ENCODE measurements at places on chromosomes 1 and 21.

DNA sequence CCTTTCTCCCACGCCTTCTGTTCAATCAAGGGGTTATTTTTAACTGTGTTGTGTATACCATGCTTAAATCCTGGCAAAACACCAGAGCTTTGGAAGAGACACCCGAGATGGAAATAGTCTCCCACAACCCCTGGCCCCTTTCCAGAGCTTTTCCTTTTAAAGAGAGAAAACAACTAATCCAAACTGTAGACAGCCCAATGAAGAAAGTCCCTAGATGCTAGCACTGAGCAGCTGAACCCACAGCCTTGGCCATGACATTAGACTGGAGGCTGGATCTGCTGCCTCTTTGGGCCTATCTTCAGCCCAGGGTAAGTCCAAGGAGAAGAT is 64.9 kb upstream of the ARTN start:
- no peak for DNase-seq

- DNase-seq: peak; percentile 53
Measured at GRCh38 chr1:202807926-202808757, at the start of gene KDM5B. Gene KDM5B (minus strand): TSS chr1:202808421. CDS start chr1:202808305, 116 bp downstream.

- no peak for DNase-seq
Measured at GRCh38 chr1:239547987-239548386, 161.6 kb downstream of the CHRM3 start.

- no peak for DNase-seq
Measured at GRCh38 chr21:44423312-44423821, 31.9 kb upstream of the LRRC3 start.

DNA sequence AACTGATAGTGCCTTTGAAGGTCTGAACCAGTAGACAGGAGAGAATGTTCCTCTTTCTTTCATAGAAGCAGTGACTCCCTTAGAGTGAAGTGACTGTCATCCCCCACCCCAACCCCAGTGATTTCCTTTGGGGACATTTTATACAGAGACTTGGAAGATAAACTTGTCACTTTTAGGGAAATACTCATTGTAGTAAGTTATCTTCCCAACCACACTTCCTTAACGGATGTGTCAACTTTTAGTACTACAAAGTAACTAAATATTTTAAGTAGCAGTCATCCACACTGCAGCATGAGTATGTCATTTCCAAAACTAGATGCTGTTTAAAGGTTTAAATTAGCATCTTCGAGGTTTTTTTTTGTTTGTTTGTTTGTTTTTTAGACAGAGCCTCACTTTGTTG is 13.7 kb downstream of the LRRC8B start:
- no peak for DNase-seq

GRCh38 chr21:45108808-45109781 is 34.7 kb downstream of the ADARB1 start:
- no peak for DNase-seq

- DNase-seq: no peak
Measured at GRCh38 chr21:45528028-45528705, 14.1 kb downstream of the SLC19A1 start.

GRCh38 chr1:41687007-41687406 is 202.5 kb upstream of the EDN2 start:
- no peak for DNase-seq

DNA sequence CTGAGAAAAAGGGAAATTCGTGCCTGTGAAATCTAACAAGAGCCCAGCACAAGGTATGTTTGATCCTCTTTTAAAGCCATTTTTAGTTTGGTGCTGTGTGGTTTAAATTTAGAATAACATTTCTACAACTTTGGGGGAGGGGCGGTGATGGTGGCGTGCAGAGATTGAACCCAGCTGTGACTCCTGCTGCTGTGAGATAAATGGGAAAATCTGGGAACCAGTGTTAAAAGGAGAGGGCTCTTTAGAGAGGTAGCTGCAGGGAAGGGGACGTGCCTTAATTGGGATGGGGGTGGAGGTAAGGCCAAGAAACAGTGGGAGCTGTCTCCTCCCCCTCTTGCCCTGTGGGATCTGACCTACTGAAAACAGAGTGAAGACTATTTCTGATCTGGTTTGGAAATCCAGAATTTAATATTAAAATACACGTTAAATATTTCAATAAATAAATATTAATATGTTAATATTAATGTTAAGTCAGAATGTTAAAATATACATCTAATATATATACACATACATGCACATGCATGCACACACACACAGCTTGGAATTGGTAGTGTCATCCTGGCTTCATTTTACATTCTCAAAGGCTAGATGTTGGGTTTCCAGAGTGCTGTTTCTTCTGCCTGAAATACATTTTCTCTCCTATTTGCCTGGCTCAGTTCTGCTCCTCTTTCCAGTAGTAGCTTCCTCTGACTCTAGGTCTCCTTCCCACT is 30.1 kb upstream of the DNAJC6 start:
- no peak for DNase-seq

DNA sequence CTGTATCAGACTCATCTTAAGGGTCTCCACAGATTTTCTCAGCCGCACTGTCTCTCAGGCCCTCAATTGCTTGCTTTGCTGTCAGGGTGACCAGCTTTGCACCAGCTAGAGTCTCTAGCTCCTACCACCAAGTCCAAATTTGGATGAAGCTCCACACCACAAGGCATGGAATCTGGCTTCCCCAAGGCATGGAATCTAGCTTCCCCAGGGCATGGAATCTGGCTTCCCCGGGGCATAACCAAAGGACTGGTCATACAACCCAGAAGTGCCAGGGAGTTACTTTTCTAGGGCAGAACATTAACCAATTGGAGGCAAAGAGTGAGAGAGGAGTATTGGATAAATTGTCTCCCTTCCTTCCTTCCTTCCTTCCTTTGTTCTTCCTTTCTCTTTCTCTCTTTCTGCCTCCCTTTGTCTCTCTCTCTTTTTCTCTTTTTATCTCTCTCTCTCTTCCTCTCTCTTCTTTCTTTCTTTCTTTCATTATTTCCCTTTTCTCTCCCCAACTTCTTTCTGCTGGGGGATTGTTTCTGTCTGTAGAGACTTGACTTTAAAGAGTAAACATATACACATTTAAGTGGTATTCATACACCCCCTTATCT is 76.9 kb upstream of the HAO2 start:
- DNase-seq: no peak

GRCh38 chr1:201036188-201036842 is 12.8 kb upstream of the KIF21B start:
- DNase-seq: no peak

DNA sequence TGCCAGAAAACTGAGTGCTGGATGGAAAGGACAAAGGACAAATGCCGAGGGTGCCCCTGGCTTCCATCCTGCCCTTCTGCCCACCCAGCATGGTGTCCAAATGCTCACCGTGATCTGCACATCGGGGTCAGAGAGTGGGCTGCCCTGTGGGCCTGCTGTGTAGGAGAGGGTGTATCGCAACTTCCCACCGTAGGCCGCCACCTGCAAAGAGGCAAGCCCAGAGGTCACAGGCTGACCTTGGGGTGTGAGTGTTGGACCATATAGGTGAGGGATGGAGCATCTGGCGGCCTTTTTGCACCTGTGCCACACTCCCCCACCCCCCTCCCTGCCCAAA is 53.5 kb downstream of the LDLRAD2 start:
- DNase-seq: no peak

- no peak for DNase-seq
Measured at GRCh38 chr1:180257028-180257386, 26.9 kb downstream of the LHX4 start.

- DNase-seq: no peak
Measured at GRCh38 chr1:54016343-54017282, 1.4 kb downstream of the LDLRAD1 start.

- DNase-seq: no peak
Measured at GRCh38 chr21:46509741-46510502, 51.2 kb downstream of the DIP2A start.

- DNase-seq: no peak
Measured at GRCh38 chr1:36076979-36077573, 6.8 kb upstream of the TEKT2 start.

- DNase-seq: no peak
Measured at GRCh38 chr21:25025596-25025995, 581.7 kb downstream of the MRPL39 start.

DNA sequence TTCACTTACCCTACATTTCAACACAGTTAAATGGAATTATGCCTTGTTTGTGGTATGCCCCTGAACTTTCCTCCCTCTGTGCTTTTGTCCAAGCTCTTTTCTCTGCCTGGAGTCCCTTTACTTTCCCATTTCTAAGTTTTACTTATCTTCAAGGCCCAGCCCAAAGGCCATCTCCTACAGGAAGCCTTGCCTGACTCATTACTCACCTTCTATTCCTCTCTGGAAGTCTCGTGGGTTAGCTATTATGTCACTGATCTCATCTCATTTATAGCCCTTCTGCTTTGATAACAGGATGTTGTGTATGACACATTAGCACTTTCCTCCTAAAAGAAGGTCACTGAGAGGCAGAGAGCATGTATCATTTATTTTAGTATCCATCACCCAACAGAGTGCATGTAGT is 78.8 kb upstream of the CD1D start:
- no peak for DNase-seq

GRCh38 chr21:45942755-45943629 is 38.6 kb upstream of the COL6A1 start:
- no peak for DNase-seq

GRCh38 chr1:93746021-93746812 is 64.6 kb upstream of the BCAR3 start:
- DNase-seq: no peak

DNA sequence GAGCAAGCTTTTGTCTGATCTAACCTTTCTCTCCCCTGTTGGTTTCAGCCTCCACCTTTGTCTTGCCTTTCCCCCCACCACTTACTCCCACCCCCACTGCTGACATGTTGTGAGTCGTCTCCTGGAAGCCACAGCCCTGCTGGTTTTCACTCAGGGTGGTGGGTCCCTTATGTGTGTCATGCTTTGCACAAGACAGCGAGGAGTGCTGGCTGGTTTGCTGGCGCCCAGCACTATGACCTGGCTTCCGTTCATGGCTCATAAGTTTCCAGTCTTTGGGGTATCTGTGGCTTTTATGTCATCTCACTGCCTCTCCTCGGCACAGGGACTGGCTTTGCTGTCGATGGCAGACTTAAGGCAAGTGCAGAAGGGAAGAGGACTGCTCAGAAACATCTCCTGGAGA is 177.7 kb downstream of the KIF26B start:
- no peak for DNase-seq

DNA sequence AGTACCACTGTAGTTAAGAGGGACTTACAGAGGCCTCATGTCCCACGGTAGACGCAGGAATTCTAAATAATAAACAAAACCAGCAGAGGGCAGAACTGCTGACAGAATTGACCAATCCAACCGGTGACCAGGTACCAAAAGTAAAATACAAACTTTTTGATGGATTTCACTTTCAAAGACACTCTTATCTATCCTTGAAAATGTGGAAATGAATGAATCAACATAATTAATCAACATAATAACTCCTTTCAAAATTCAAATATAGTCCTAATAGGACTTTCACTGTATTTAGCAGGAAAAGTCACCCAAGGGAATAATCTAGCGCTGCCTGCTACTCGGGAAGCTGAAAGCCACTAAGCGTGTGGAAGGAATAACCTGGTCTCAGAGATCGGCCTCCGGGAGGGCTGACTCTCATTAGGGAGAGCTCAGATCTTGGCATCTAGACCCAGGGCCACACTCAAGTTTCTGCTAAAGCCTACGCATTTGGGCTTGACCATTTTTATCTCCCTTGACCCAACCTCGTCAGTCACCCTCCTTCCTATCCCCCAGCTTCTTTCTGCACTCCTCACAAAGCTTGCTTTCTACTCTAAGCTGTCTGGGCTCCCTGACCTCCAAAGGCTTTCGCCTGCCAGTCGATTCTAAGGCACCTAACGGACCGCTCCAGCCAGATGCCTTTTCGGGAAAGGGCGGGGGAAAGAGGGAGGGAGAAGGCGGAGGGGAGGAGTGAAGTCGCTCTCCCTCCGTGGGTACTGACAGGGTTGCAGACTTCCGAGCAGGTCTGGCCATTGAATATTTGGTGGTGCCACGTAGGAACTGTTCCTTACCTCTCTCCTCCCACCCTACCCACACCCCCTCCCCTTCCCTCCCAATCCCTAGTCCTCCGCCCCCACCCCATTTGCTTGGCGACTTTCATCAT is 1.6 kb downstream of the COL11A1 start:
- DNase-seq: no peak

GRCh38 chr1:233229288-233229687 is 66.2 kb downstream of the PCNX2 start:
- no peak for DNase-seq

DNA sequence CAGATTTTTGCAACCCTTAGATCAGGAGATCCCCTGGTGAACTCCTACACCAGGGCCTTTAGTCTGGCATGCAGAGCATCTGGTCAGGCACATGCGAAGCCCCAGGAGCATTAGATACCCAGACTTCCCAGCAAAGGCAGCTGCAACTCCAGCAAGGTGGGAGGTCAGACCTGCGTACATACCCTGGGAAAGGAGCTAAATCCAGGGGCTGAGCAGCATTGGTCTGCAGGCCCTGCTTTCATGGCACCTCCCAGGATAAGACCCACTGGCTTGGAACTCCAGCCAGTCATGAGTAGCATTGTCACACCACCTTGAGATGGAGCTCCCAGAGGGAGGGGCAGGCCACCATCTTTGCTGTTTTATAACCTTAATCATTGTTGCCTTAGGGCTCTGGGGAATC is 92.3 kb downstream of the KCNT2 start:
- no peak for DNase-seq

DNA sequence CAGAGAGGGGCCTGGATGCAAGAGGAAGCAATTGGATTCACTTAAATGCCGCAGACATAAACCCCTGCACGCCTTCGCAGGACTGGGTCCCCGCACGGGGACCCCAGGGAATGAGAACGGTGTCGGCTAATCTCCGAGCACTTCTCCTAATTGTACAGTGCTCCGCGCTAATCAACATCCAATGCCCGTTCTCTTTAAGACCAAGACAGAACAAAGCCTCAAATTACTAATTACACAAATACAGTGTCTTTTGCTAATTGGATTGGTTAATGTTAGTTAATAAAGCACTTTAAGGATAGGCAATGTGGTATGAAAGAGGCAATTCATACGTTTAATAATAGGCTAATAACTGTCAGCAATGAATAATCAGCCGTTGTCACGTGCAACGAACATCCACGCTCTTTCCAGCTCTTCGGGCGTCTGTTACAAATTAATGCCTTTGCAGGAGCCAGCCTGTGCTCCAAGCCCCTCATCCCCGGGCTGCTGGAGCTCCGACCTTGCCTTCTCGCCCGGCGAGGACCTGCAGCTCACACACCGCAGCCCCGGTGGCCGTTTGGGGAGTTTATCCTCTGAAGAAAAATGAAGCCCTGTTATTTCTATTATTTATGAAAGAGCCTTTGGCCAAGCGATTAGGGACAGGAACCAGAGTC is 157.8 kb downstream of the PRDM16 start:
- no peak for DNase-seq
